ENCODE measurements at places on chromosomes 11 and 22.

DNA sequence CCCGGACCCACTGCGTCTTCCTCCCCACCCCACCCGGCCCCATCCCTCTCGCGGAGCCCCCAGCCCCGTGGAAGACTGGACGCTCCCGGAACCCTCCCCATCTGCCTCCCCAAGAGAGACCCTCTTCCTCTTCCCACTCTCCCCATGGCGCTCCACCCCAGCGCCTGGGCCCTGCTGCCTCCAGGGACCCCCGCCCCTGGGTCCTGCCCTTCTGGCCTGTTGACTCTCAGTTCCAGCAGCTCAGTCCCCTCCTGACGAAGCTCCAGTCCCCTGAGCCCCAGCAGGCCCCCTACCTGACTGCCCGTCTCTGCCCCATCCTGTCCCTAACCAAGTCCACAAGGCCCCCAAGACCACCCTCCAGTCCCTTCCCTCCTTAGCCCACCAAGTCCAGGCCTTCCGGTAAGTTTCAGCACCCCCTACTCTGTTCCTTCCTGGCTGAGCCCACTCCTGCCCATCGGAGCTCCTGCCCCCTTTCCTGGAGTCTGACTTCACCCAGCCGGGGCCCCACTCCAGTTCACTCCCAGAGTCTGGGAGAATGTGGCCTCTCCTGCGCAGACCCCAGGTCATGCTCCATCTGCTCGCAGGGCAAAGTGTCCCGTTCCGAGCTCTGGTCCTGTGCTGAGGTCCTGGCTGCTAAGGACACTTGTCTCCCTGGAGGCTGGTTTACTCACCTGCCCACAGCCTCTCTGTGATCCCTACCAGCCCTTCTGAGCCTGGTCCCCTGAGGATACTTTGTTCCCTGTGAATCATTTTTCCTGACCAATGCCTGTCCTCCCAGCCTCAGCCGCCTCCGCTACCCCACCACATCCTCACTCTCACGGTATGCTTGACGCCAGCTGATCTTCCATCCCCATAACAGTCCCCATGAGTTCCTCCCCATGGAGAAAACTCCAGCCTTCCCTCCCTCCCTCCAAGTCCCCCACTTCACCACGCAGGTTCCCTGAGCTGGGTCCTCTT, 722 bp downstream of the IFITM10 start:
- DNase-seq = no peak

DNA sequence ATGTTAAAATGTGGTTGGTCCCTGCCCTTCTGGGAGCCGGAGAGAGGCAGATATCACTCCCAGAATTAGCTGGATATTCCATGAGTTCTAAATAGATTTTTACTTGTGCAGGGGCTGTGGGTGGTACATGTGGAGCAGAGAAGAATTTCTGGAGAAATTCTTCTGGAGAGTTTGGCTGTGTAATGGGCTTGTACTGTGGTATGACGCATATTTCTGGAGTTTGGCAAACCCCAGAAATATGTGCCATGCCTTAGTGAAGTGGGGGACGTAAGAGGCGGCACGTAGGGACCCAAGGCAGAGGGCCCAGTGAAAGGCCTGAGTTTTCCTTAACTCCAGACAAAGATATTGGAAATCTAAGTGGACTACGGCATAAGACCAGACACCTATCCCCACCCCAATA, 51.3 kb upstream of the TBCEL start:
- DNase-seq = no peak

- no peak for DNase-seq
Observed at GRCh38 chr22:23912293-23912903, 18.2 kb downstream of the MIF start.

DNA sequence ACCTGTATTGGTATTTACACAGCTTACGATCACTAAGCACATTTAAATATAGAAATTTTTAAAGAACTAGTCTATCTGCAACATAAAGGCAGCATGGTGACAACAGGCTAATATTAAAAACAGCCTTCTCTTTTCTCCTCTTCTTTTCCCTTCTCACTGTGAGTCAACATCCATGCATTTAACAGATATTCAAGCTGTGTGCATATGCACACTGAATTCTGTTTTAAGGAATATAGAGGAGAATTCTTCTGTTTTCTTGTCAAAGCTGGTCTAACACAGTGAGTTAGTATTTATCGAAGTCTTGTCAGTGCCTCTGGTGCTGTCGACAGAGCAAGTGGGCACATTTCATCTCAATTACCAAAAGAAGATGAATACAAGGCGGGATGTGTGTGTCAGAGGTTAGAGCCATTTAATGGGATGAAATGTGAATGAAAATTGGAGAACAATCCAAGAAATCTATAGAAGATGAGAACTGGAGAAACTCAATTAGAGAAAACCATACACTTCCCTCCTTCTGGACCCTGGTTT, 282.3 kb downstream of the FAT3 start:
- no peak for DNase-seq

DNA sequence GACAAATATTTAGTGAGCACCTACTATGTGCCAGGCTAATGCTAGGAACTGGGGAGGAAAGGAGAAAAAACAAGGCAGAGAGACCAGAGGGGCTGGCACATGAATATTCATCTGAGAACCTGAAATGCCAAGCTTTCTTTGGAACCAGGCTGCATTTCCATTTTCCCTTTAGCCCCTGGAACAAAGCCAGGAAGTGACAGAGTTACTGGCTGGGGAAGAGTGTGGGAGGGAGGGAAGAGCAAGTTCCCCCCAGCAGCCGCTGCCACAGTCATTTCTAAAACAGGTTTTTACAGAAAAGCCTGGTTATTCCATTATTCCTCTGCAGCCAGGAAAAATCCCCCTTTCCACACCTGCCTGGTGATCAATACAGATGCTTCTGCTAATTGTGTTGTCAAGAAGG, 97.0 kb downstream of the SPON1 start:
- DNase-seq = no peak

DNA sequence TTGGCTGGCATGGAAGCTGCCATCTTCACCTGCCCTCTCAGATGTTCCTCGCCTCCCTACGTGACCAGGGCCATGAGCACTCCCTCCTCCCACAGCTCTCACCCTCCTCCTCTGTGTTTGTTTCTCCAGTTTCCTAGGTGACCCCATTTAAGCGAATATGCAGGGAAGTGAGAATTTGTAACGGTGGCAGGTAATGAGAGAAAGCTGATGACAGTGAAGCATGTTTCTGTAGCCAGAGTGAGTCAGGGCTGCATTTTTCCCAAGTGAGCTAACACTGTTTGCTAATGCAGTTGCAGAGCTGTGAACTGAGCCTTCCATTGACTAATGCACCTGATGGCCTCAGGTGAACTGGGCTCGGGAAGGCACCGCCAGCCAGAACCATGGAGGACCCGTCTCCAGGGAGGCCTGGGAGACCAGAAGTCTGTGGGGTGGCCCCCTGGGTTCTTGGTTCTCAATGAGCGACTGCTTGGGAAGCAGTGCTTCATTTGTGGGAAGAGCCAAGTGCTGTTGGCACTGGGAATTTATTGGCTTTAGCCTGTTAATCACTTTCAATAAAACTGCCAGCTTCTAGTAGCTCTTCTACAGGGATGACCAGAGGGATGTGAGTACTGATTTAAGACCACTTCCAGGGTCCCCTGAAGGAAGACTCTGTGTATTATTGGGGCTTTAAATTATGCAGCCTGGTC, 64.5 kb downstream of the BARX2 start:
- no peak for DNase-seq

DNA sequence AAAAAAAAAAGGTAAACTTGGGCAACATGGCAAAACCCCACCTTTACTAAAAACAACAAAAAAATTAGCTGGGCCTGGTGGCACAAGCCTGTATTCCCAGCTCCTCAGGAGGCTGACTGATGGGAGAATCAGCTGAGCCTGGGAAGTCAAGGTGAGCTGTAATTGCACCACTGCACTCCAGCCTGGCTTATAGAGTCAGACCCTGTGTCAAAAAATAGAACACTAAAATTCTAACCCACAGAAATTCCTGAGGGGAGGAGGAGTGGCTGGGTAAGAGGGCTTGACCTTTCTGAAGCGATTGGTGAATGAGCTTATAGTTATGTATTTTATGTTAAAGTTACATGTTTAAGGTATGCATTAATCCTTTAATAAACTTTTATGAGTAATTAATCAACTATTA, 53.3 kb downstream of the FAT3 start:
- DNase-seq = no peak

GRCh38 chr11:113553915-113554314, 78.7 kb upstream of the DRD2 start:
- DNase-seq = no peak

DNA sequence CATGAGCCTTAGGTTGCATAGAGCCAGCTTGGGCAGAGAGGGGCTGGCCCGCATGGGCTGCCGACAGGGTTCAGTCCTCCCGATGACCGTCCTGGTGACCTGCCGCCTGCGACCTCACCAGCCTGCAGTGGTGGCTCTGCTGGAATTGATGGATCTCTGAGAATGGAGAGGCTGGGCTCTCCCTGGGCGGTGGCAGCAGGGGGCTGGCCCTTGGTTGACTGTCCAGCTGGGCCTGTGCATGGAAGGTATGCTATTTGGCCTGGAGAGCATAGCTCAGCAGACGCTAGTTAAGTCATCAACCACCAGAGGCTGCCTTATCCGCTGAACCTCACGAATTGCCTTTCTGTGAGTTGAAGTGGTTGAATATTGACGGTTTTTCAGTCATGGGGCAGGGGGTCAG, 19.7 kb downstream of the GRAMD4 start:
- no peak for DNase-seq

DNA sequence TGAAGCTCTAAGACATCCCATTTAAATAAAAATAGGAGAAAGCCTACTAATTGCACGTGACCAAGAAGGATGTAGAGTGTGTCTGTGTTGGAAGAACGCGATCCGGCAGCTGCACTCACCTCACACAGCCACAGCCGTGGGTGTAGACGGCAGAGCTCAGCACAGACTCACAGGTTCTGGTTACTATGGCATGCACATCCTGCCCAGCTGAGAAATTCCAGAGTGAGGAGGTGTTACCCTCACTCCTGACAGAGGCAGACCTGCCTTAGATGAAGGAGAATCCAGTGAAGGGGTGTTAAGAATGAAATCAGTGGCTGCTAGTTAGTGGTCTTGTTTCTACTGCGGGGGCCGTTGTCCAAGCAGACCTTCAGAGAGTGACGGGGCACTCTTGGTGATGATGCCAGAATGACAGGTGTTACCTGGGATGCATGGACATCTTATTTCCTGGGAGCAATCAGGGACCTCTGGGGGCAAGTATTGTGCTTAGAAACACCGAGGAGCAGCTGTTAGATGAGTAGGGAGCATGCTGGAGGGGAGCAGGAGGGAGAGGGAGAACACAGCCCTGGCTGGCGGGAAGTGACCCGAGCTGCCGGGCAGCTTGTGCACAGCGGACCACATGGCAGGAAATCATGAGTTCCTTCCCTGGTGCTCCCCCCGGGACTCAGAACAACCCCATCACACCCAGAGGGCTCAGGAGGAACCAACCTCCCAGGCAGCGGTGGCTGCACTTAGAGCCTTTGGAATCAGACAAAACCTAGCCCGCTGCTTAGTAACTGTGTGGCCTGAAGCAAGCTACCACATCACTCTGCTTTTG, 12.3 kb downstream of the KCNJ5 start:
- DNase-seq = no peak

GRCh38 chr11:117826832-117827231, 2.3 kb upstream of the FXYD2 start:
- DNase-seq = no peak

DNA sequence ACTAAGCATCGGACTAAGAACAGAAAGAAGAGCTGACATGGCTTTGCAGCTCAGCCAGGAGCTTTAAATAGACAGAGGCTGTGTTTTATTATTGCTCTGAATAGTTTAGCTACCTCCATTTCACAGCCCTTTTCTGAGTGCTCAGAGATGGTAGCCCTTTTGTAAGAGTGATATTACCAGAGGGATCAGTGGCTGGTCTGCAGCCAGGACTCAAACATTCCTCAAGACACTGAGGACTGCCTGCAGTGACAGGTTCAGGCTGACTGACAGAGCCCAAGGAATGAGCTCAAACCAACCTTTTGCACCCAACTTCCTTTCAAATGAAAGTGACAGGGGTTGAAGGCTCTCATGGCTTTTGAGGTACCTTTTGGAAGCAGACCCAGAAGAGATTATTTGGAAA, 189.0 kb downstream of the DDX10 start:
- no peak for DNase-seq

- no peak for DNase-seq
Observed at GRCh38 chr11:27563201-27563600, 56.6 kb upstream of the LIN7C start.

DNA sequence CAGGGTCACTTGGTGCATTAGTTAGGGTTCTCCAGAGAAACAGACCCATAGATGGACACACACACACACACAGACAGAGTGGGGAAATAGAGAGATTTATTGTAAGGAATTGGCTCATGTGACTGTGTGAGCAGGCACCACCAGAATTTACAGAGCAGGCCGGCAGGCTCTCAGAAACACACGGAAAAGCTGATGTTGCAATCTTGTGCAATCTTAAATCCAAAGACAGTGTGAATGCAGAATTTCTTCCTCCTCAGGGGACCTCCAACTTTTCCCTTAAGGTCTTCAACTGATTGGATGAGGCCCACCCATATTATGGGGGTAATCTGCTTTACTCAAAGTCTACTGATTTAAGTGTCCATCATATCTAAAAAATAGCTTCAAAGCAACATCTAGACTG, 49.8 kb downstream of the APIP start:
- no peak for DNase-seq

DNA sequence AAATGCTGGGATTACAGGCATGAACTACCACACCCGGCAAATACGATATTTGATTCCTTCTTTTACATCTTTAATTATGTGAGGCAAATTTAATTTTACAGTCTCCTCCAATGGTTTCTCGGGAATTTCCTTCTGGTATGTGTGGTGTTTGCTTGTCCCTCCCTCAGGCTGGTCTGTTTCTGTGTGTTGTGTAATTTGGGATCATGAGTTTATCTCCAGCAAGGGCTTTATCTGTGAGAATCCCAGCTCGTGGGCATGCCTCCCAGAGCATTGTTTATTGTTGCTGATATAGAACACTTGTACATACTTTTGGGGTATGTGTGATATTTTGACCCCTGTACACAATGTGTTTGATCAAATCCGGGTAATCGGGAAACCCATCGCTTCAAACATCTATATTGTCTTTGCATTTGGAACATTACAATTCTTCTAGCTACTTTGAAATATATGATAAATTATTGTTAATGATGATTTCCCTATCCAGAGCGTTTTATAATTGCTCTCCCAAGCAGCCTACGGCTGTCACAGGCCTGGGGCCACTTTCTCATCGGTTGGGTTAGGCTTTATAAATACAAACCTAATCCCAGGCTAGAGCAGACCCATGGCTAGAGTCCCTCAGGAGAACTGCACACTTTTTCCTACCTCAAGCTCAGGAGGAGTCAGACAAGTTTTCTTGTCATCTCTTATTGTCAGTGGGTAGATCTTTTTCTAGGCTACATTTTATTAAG, 15.0 kb upstream of the PRR5 start:
- DNase-seq = no peak

DNA sequence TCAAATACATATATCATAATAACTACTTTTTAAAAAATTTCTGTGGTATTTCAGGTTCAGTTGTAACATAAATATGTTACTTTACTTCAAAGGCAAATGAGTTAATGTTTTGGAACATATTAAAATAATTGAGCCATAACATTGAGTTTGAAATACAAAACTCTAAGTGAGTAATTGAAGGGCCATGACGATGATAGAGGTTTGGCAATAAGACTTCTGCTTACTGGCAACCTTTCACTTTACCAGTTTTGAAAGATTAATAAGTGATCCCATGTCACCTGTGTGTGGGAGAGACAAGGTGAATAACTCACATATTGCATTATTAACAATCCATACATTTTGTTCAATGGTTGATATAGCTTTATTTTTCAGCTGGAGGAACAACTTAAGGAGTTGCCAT, 144.4 kb downstream of the GRIA4 start:
- no peak for DNase-seq

GRCh38 chr22:28442264-28442710, 237.4 kb downstream of the TTC28 start:
- DNase-seq = no peak
